ENCODE measurements at places on chromosomes 7 and 10.

DNA sequence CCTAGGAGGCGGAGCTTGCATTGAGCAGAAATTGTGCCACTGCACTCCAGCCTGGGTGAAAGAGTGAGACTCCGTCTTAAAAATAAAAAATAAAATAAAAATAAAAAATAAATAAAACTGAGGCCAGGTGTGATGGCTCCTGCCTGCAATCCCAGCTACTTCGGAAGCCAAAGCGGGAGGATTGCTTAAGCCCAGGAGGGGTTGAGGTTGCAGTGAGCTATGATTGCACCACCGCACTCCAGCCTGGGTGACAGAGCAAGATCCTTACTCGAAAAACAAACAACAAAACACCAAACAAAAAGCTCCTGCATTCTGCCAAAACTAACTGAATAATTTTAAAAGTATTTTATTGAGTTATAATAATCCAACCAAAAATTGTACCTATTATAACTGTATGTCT is 36.2 kb downstream of the AGAP4 start:
- DNase-seq, result no peak

- no peak for DNase-seq
Observed at GRCh38 chr7:130894146-130894908, 160.3 kb upstream of the KLF14 start.

- no peak for DNase-seq
Observed at GRCh38 chr7:133543657-133544056, 290.8 kb downstream of the EXOC4 start.

- no peak for DNase-seq
Observed at GRCh38 chr10:75358835-75359421, 42.6 kb downstream of the ZNF503 start.

- no peak for DNase-seq
Observed at GRCh38 chr7:124201768-124202349, 169.0 kb upstream of the TMEM229A start.

DNA sequence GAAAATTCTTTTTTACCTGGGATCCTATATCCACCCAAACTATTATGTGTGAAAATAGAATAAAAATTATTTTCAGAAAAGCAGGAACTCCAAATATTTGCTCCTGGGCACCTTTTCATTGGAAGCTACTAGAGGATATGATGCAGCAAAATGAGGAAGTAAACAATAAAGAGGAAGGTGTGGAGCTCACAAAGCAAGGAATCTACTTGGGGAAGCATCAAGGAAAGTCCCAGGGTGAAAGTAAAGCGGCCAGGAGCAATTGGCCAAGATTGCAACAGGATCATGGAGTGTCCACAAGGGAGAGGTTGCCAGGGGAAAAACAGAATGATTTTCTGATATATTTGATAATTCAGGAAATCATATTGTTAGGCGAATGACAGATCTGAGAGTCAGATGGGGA is 80.8 kb downstream of the CARD11 start:
- no peak for DNase-seq

DNA sequence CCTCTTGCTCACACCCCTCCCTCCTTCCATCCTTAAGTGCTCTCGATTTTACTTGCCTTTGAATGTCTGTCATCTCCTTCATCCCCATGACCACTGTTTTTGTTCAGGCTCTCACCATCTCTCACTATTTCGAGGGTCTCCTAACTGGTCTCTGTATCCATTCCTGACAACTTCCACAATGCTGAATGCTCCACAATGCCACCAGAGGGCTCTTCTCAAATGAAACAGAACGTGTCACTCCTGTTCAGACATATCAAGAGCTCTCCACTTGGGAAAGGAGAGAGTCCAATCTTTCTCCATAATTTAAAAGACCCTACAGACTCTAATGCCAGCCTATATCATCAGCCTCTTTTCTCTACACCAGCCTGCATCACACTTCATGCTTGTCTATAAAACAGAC is 9.0 kb upstream of the SLC13A1 start:
- DNase-seq, result no peak

- DNase-seq, result no peak
Observed at GRCh38 chr7:153675131-153675530, 377.1 kb upstream of the DPP6 start.

- DNase-seq, result no peak
Observed at GRCh38 chr7:127905491-127906330, 125.5 kb downstream of the LRRC4 start.

- no peak for DNase-seq
Observed at GRCh38 chr10:96918214-96919002, 86.3 kb downstream of the LCOR start.

DNA sequence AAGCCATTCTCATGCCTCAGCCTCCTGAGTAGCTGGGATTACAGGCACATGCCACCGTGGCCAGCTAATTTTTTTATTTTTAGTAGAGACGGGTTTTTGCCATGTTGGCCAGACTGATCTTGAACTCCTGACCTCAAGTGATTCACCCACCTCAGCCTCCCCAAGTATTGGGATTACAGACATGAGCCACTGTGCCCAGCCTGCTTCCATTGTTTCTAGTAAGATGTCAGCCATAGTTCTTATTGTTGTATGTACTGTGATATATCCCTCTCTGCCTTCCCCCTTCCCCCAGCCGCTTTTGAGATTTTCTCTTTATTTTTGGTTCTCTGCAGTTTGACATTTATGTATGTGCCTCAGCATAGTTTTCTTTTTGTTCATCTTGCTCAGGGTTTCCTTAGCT is 87.9 kb upstream of the KLF14 start:
- no peak for DNase-seq

- no peak for DNase-seq
Observed at GRCh38 chr7:136998495-136998894, 130.0 kb downstream of the CHRM2 start.

GRCh38 chr7:27104341-27105058 is 2.0 kb upstream of the HOXA2 start:
- DNase-seq, result no peak

GRCh38 chr10:35979116-35979515 is 337.0 kb upstream of the FZD8 start:
- no peak for DNase-seq

DNA sequence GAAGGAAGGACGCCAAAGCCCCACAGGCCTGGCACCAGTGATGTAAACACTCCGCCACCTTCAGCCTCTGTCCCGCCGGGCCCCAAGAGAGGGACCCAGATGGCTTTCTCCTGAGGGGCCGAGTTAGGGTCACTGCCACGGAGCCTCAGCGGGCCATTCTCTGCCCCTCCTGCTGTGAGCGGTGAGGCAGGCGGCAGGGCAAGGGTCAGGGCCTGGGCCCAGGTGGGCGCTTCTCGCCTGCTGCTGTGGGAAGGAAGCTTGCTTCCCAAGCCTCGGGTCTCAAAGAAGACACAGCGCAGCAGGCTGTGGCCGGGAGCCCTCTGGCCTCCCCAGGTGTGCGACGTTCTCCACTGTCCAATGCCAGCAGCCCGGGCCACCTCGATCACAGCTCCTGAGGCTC is 84.8 kb downstream of the PROSER2 start:
- no peak for DNase-seq

- no peak for DNase-seq
Observed at GRCh38 chr7:5439572-5440496, 16.2 kb upstream of the TNRC18 start.

DNA sequence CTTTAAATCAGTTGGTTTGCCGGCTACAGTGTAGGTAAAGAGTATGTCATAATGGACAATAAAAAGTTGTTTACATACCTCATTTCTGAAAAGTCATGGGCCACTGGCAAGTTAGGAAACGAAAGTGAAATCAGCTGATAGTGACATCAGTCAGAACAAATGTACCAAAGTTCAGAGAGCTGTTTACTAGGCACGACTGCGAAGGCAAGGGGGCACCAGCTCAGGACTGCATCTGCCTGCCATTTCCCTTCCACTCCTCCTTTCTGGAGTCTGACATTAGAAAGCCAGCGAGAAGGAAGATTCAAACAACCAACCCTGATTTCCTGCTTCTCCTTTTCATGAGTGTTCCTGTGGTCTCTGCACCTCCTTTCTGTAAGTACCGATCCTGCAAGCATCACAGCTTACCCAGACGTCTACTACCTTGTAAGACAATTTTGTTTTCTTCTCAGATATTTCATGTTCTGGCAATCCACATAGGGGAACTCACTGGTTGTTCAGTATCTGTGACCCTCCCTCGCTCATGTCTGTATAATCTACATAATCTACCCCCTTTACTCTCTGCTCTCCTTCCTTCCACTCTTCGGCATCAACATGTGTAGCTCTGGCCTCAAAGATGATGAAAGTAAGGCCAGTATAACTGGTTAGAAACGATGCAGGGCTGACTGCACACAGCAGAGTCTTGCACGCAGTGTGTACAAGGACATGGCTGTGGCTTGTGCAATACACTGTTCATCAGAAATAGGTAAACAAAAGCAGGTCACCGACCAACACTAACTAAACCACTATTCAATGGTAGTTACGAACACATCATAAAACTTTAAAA is at the start of gene TMEM140:
TMEM140 (plus strand) TSS at position 174 of the 823 bp plus-strand sequence. CDS start 16,370 bp downstream, outside the sequence.
- peak; percentile 93 for DNase-seq

- no peak for DNase-seq
Observed at GRCh38 chr7:36732806-36733205, 8.5 kb upstream of the AOAH start.

GRCh38 chr10:2701802-2702201 is 365.5 kb upstream of the PFKP start:
- DNase-seq, result no peak

GRCh38 chr10:70807556-70807955 is 8.2 kb upstream of the SGPL1 start:
- DNase-seq, result no peak

- DNase-seq, result no peak
Observed at GRCh38 chr10:88437411-88437810, 145.7 kb downstream of the RNLS start.

DNA sequence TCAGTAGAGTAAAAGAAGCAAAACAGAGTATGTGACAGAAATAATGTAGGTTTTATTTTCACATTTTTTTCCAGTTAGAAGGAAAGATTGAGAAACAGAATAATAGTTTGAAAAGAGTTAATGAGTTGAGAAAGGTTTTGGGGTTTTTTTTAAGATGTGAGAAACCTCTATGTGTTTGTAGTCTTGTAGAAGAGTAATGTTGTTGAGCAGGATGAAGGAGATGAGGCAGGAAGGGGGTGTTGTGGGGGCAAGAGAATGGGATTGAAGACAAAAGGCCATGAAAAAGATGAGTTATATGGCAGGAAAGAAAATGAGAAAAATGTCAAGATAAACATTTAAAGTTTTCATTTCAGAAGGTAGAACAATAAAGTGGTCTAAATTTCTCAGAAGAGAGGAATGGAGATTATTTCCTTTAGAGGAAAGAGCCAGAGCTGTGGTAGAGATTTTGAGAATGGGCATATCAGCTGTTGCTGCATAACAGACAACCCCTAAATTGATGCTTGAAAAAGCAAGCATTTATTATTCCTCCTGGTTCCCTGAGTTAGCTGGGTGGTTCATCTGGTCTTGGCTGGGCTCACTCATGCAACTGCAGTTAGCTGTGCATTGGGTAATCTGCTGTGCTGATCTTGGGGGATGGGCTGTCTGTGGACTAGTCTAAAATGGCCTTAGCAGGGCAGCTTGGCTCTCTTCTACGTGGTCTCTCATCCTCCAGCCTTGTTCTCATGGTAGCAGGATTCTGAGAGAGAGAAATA is 27.1 kb downstream of the PCGF5 start:
- DNase-seq, result peak; percentile 59

DNA sequence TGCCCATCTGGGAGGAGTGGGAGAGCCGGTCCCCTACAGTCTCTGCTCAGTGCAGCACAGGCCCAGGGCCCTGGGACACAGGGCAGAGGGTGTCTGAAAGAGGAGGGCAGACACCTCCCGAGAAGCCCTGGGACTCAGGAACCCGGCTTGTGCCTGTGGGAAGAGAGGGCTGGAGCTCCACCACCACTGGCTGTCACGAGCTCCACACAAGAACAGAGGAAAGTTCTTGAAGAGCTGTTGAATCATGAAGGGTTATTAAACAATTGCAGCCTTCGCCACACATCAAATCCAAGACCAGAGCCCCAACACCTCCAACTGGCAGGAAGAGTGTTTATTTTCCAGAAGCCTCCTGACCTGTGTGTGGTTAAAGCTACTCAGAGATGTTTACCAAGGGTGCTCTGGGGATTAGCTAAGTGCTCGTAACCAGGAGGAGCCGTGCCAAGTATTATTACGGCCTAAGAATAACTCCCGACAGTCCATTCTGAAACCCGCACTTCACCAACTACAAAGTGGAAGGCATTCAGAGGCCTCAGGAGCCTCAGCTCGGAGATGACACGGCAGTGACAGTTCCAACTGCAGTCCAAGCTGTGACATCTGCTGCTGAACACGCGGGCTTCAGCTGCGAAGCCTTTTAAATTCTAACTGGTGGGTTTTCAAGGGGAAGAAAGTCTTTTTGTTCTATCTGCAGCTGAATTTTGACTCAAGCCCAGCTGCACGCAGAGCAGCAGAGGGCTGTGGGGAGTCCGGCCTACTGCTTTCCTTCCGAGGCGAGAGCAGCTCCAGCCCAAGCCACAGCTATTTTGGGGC is 75.1 kb downstream of the MAD1L1 start:
- no peak for DNase-seq

DNA sequence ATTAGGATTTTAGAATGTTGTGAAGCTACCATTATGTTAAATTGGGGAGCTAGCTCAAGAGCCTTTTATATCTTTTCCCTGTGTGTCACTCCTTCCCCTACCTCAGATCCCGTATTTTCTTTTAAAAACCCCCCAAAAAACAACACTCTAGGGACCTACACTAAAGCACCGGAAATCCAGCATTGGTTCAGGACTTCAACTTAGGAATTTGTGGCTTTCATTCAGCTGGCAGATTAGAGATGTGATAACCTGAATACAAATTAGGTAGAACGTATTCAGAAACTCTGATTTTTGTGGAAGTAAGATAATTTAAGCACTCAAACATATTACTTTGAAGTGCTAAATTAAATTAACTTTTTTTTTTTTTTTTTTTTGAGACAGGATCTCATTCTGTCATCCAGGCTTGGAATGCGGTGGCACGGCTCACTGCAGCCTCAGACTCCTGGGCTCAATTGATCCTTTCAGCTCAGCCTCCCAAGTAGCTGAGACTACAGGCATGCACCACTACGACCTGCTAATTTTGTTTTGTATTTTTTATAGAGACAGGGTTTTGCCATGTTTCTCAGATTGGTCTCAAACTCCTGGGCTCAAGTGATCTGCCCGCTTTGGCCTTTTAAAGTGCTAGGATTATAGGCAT is 6.8 kb downstream of the TBC1D12 start:
- no peak for DNase-seq

DNA sequence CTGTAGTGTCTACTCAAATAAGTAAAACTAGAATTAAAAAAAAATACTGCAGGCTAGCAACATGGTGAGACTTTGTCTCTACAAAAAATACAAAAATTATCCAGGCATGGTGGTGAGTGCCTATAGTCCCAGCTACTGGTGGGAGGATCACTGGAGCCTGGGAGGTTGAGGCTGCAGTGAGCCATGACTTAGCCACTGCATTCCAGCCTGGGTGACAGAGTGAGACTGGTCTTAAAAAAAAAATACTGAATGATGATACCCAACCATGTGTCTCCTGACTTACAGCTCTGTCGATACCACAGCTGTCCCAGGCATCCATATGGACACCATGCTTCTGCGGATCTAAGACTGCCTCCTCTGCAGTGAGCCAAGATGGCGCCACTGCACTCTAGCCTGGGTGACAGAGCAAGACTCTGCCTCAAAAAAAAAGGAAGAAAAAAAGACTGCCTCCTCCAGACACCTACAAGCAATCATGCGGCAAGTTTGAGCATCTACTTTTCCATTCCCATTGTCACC is 7.9 kb upstream of the FRAT1 start:
- no peak for DNase-seq

Measured in hematopoietic multipotent progenitor cell treated with erythropoietin and hydrocortisone succinate and interleukin-3 and kit ligand, for 17 days (in vitro differentiated cells).